ENCODE measurements at places on chromosomes 5 and 9.

DNA sequence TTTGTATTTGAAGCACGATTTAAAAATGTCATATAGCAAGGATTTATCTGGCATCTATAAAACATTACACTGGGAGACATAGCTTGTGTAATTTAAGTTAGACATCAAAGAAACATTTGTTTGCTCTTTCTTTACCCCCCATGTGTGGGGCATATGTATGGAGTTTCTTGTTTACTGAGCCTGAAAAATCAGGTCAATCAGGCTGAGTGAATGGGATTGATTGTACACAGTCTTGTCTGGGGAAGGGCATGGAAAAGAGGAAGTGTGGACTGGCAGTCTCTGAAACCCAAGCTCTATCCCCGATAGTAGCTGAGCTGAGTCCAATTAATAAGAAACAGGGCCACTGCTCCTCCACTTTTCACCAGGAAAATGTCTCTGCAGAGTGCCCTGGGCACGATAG is 49.4 kb downstream of the SLC46A2 start:
- DNase-seq: no peak

- no peak for DNase-seq
Observed at GRCh38 chr5:1785062-1785461, 14.6 kb downstream of the MRPL36 start.

DNA sequence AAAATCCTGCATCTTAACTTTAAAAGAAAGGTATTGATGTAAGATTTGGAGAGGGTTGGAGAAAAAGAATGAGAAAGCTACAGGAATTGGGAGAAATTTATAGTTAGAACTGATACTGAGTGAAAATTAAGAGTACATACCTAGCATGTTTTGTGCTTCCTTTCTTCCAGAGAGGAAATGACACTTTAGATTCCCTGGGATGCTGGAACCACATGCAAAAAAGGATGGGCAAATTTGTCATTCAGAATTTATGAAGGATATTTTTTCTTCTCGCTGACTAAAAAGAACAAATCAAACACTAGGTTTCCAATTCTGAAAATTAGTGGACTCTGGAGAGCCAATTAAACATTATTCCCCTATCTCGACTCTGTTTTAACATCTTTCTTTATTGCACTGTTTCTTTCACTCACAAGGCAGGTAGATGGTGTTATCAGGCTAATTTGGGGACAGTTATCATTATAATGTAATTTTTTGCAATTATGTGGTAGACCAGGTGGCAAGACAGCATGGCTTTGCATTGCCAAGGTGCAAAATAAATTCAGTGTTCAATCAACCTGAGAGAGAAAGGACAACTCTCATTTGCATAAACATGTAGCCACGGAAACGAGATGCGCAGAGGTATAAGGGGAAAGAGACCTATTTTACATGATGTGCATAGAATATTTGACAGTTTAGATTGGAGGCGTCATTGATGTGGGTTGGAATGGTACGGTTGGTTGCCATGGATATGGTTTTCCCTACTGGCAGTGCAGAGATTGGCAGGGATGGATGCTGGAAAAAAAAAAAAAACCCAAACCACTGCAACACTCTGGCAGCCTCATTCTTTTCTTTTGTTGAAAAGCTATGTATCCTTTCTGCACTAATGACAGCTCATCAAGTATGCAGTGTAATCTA is 320.4 kb upstream of the CCNH start:
- DNase-seq: no peak

GRCh38 chr5:15373151-15373550 is 126.8 kb upstream of the FBXL7 start:
- DNase-seq: no peak

- peak; percentile 99 for DNase-seq
Observed at GRCh38 chr9:91433180-91433579, 9.5 kb upstream of the NFIL3 start.

DNA sequence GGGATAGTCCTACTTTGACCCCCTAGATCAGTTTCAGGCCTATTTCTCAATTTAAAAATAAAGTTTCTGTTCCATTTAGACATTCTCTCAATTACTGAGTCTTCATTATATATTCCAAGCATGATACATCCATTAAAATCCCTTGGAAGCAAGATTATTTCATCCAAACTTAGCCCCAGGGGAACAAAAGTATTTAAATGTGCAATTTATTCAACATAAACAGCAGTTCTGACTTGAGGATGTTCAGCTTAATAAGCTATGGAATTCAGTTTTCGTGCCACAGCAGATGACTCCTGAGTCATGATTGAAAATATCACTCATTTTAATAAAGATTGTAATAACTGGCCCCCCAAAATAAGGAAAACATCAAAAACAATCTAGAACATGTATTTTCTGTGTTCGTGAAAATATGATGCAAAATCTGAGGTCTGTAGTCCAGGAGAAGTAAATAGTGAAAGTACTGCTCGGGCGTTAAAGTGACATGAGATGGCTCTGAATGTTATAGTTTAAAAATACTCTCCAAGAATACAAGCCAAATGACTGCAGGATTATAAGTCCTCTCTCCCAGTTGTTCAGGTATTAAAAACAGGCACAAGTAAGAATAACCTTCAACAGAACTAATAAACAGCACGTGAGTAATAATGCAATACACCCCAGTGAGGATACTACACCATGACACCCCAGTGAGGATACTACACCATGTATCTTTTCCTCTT is 67.1 kb downstream of the RETREG1 start:
- no peak for DNase-seq

GRCh38 chr5:72523960-72524582 is 16.9 kb upstream of the ZNF366 start:
- peak; percentile 62 for DNase-seq

GRCh38 chr9:116501871-116502270 is 185.2 kb upstream of the TRIM32 start:
- DNase-seq: peak; percentile 18
